Endodermal cell (in vitro differentiated cells): ENCODE measurements at places on chromosomes 7 and 10. TPM values are rescaled to one million over a fixed set of nuclear protein-coding genes. Genes with fewer than 3 reads are reported as not detected.

DNA sequence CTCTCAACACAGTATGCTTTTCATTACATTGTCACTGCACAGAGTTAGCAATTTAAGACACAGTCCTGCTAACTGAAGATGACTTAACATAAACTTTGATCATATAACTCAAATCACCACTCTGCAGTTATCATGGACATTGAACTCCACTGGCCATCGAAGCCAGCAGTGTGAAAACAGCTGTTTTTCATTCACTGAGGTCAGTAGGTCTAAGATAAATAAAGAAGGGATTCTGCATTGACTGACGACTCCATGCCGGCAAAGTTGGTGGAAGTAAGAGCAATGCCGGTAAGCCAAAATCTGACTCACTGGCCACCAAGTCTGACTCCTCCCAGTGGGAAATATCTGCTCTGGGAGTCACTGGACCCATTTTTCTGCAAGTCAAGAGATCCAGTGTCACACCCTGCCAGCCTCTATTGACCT lies 449.9 kb upstream of the ANKRD30A start:
- no peaks in the 10 kb centered on the region for H3K4me1 ChIP-seq
- H3K36me3 ChIP-seq, result no peaks in the 10 kb centered on the region

DNA sequence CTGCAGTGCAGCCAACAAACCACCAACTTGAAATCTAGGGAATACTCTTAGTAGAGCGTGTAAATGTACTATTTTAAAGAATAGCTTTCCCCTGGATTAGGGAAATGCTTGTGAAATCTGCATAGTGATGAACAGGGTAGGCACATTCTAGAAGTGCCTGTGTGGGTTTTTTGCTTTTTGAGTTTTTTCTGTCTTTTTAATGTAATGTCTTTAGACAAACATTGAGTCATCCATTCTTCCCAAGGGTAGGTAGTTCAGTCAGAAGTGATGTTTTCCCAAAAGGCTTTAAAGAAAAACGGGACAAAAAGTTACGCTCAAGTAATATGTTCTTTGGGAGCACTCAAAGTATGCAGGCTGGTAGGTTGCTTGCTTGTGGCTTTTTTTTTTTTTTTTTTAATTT lies 130.0 kb downstream of the AUTS2 start:
- peaks cover 20% of the 10 kb centered on the region for H3K4me1 ChIP-seq
- DNase-seq, result no peak
- H3K36me3 ChIP-seq, result no peaks in the 10 kb centered on the region

DNA sequence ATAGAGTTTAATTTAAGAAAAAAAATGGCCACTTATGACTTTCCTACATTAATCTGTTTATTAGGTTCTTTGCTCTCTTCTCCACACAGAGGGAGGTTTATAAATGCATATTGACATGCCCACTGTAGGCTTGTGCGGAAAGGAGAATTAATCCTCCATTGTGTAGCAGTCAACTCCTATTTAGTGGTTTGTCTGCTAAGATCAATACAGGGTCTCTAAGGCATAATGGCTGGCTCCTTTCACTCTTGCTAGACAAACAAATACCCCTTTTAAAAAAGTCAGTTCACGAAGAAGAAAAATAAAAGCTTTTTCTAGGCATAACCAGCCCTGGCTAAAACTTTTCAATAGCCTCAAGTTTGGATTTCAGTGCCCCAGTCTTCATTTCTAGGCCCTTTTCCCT lies 141.6 kb downstream of the TSPAN12 start:
- peaks cover 2% of the 10 kb centered on the region for H3K4me1 ChIP-seq
- H3K4me3 ChIP-seq, result no peak overlapping the region
- no peak for DNase-seq
- peak overlapping the region; percentile 62 for H3K27ac ChIP-seq

DNA sequence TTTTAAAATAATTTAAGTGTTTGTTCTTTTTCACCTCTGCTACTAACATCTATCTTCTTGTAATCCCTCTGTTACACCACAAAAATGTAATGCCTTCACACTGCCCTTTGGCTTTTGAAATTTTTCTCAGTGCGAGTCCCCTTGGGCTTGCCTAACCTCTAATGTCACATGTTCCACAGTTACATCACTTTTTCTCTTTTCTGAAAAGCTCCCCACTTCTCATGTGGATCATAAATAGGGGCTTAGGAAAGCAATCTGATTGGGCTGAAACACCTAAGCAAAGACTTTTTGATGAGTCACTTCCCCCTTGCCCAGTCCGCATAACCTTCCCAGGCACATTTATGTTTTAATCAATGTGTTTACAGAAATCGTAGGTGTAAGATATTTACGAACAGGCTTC lies 288.2 kb downstream of the IPMK start:
- H3K27ac ChIP-seq, result no peak overlapping the region
- no peak for DNase-seq
- H3K27me3 ChIP-seq, result no peaks in the 10 kb centered on the region
- H3K36me3 ChIP-seq, result no peaks in the 10 kb centered on the region

DNA sequence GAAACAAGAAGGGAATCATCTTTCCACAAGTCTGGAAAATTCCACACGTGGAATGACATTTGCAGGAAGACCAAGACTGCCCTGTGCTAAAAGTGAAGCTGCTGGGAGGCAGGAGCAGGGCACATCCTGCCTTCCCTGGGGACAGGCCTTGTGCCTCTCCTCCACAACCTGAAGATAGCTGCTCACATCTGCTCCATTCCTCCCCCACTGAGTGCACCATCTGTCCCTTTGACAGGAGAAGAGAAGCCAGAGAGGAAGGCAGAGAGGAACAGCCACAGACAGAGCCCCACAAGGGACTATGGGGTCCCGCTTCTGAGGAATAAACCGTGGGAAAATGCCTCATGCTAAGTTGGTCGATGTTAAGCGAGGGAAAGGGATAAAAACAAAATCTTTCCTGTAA lies 15.9 kb upstream of the FAM171A1 start:
- H3K4me1 ChIP-seq, result no peaks in the 10 kb centered on the region
- H3K4me3 ChIP-seq, result no peak overlapping the region
- no peaks in the 10 kb centered on the region for H3K36me3 ChIP-seq
- peak; percentile 50 for DNase-seq

DNA sequence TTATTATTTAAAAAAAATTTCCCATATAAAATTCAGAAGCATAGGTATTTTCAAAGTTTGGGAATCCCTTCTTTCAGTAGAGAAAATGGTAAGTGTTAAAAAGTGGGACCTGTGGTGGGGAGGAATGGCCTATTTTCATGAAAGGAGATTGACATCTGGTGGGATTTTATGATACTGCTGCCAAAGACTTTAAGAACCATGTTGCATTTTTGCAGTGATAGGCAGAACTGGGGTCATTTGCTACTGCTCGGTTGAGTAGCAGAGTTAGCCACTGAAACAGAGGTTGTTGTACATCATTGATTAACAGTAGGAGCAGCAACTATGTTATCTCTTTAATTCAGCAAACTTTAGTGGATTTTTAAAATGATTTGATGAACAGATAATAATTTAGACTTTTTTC lies 4.4 kb downstream of the BICC1 start:
- DNase-seq, result no peak
- H3K36me3 ChIP-seq, result no peaks in the 10 kb centered on the region
- no peak overlapping the region for H3K4me3 ChIP-seq
- H3K27me3 ChIP-seq, result peaks cover 34% of the 10 kb centered on the region

GRCh38 chr7:71645836-71646235 lies 513.9 kb downstream of the GALNT17 start:
- no peaks in the 10 kb centered on the region for H3K27me3 ChIP-seq
- no peaks in the 10 kb centered on the region for H3K4me1 ChIP-seq
- H3K36me3 ChIP-seq, result peaks cover 36% of the 10 kb centered on the region
- no peak overlapping the region for H3K27ac ChIP-seq
- no peak for DNase-seq
- no peak overlapping the region for H3K4me3 ChIP-seq

- no peak for DNase-seq
- no peaks in the 10 kb centered on the region for H3K36me3 ChIP-seq
- H3K27ac ChIP-seq, result no peak overlapping the region
- H3K4me1 ChIP-seq, result no peaks in the 10 kb centered on the region
- no peak overlapping the region for H3K4me3 ChIP-seq
Observed at GRCh38 chr10:116765648-116766081, 23.3 kb upstream of the HSPA12A start.

MMD2 gene
- total RNA-seq, result 0.15 TPM in 1 of 2 replicates, not detected in the other

EIF5AL1 gene
- 0.61 to 0.72 TPM (median 0.62 TPM) in 3 replicates for total RNA-seq

LEP gene
- not detected in 3 replicates for total RNA-seq

ATRNL1 gene
- total RNA-seq, result 8.5 and 9.0 TPM in 2 replicates

COL26A1 gene
- 33.2 to 47.6 TPM (median 47.0 TPM) in 3 replicates for total RNA-seq

CARD11 gene
- total RNA-seq, result 10.8 and 14.8 TPM in 2 replicates

PAX2 gene
- total RNA-seq, result 0.72 to 0.96 TPM (median 0.93 TPM) in 3 replicates
